ENCODE measurements at places on chromosomes 4 and X.

DNA sequence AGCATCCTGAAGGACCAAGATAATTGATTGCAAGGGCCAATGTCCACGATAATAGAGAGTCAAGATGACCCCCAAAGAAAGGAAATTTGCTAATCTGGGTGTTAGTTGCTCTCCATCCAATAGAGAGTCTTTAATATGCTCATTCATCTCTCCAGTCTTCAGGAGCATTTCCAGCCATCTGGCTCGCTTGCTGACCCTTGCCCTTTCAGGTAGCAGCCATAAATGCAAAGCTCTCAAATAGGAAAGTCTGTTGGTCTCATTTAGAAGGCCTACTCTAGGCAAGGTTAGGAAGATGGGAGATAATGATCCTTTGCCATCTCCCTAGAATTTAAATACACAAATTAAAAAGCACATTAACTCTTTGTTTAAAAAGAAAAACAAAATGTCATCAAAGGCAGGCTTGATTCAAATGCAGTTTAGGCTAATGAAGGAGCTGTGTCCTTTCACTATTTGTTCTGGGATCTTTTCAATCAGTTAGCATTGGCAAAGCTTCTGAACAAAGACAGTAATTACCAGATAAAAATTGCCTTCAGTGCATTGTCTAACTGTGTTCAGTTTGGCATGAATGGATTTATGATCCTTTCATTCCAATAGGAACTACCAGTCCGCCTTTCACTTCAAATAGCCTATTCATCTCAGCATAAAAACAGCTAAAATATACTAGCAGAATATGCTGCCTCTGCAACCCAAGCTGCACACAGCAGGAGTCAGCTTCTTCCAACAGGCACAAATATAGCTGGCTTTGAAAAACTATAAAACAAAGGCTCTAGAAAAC, 49.6 kb upstream of the ATXN3L start:
- DNase-seq: no peak

DNA sequence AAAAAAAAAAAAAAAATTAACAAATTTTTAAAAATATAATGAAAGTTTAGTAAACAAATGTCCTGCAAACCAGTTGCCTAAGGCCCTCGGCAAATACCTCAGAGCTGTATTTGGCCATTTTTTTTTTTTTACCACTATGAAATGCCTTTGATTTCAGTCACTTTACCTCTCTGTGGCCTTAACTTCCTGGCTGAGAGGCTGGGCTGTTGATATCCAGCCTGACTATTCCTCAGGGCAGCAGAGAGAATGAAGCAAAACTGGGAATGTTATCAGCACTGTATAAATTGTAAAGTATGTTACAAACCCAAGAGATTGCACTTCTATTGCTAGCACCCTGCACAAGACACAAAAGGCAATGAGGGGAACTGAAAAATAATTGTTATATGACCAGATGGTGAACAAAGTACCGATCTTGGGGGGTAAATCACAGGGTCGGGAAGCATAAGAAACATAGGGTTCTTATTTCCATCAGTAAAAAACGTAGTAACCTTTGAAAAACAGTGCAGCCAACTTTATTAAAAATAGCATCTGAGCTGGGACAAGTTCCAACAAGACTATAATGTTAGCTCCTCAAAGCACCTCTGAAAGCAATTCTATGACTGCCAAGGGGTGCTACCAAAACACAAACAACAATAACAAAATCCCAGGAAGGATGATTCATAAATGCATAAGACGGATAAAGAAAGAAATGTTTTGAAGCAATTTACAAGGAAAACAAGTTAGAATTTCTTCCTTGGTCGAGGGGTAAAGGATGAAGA, 18.1 kb downstream of the USP46 start:
- no peak for DNase-seq

- DNase-seq: no peak
These were observed 15.0 kb downstream of the NKX3-2 start for GRCh38 chr4:13529128-13529919.

DNA sequence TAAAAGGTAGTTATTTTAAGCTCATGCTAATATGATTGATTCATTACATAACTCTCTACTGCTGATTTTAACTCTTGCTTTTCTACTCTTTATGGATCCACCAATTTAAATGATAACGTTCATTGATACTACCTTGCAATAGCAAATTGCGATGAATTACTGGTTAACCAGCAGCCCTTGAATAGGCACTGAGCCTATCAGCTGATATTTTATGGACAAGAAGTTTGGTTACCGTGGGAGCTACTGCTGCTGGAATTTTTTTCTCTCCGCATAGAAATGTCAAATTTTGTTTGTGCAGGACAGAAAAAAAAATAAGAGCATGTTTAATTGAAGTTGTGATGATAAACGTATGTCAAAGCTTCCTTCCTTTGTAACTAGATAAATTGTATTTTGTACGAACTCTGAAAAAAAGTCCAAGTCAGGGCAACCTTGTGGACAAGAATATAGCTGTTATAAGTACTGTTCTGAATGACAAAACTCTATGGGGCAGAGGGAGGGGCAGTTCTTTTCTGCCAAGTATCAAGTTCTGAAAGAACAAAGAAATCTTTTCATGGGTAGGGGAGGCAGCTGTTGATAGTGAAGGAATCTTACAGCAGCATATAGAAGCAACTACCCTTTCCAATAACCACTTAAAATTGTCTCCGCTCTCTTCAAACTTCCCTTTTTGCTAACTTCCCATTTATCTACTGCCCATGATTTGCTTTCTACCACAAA, 434.9 kb upstream of the PABPC4L start:
- DNase-seq: no peak

All from AG09309 (cell line).